Lung (tissue), 17 donors: ENCODE measurements at places on chromosomes 6 and 20. TPM values are rescaled to one million over a fixed set of nuclear protein-coding genes. Genes with fewer than 3 reads are reported as not detected.
A peak's percentile ranks its signal among the peaks of the same experiment; 100 is the strongest.

GRCh38 chr20:45119556-45120266 lies 4.6 kb downstream of the WFDC12 start:
- no peak for DNase-seq

- no peak for DNase-seq
Observed at GRCh38 chr20:10576411-10577090, 97.2 kb downstream of the JAG1 start.

The KIAA0408 gene
- polyA plus RNA-seq, result 2.9 TPM

DNA sequence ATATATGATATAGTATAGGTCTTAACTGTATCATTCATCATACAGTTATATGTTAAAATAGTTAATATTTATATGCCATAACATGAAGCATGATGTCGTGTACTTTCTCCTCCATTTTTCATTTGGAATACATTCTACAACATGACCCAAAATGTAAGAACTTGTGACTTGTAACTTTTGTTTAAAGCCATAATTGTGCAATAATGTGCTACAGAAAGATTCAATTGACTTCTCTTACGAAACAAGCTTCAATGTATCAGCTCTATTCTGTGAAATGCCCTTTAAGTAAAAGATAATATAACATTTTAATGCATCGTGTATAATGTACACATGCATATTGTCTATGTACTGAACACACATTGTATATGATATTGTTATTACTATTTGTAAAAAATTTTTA lies 76.7 kb upstream of the FABP7 start:
- no peak for DNase-seq

DNA sequence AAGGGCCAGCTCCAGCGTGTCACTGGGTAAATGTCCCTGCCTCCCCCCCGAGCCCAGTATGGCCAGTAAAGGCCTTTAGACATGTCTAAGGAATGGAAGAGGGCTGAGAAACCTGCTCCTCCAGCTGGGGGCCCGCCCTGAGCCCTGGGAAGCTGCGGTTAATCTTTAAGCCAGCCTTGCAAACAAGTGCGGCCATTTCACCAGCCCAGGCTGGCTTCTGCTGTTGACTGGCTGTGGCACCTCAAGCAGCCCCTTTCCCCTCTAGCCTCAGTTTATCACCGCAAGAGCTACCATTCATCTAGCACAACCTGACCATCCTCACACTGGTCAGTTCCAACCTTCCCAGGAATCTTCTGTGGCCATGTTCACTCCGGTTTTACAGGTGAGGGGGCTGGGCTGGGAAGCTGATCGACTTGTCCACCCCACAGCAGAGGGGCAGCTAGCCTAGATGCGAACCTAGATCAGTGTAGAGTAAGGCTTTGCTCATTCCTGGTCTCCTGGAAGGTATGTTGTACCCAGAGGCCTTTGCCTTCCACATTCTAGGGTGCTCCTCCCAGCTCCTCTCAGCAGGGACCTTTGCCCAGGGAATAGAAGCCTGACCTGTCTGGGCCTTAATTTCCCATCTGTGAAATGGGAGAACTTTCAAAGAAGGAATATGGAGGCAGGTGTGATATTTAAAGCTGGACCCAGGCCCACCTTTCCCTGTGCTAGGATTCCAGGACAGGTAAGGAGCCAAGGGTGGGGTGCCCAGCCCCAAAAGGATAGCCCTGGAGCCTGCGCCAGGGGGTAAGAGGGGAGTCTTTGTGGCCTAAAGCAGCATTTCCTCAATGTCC lies 1.2 kb upstream of the SRC start:
- peak; percentile 79 for DNase-seq

The IRF4 gene
- 1.1 TPM for polyA plus RNA-seq

GRCh38 chr20:40913224-40914185 lies 115.1 kb upstream of the TOP1 start:
- no peak for DNase-seq

The TMEM74B gene
- polyA plus RNA-seq, result 2.3 TPM

The MUCL3 gene
- polyA plus RNA-seq, result 0.47 TPM

GRCh38 chr6:19558934-19559333 lies 278.2 kb upstream of the ID4 start:
- no peak for DNase-seq

The TBX18 gene
- 0.18 TPM for polyA plus RNA-seq

The FAM83B gene
- polyA plus RNA-seq, result 0.13 TPM

- no peak for DNase-seq
Observed at GRCh38 chr6:12118607-12119006, 106.5 kb downstream of the HIVEP1 start.

- DNase-seq, result no peak
Observed at GRCh38 chr6:72522735-72523141, 99.1 kb upstream of the KCNQ5 start.

- DNase-seq, result no peak
Observed at GRCh38 chr6:154352898-154353585, 3.6 kb downstream of the IPCEF1 start.

GRCh38 chr6:61586934-61587537 lies 699.0 kb downstream of the KHDRBS2 start:
- peak; percentile 11 for DNase-seq

DNA sequence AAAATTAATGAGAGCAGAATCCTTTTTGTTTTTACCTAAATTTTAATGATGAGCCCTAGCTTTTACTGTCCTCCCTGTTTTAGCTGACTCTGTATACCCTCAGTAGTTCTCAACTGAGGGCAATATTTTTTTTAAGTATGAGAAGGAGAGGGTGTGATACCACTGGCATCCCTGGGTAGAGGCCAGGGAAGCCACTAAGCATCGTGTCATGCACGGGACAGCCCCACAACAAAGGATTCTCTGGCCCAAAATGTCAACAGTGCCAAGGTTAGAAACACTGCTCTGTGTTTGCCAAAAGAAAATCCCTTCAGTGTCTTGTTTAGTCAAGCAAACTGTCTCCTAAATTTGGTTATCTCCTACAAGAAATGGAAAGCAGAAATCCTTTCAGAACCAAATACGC lies 210.4 kb downstream of the KCNQ5 start:
- DNase-seq, result no peak

The EPB41L2 gene
- polyA plus RNA-seq, result 23.1 TPM

DNA sequence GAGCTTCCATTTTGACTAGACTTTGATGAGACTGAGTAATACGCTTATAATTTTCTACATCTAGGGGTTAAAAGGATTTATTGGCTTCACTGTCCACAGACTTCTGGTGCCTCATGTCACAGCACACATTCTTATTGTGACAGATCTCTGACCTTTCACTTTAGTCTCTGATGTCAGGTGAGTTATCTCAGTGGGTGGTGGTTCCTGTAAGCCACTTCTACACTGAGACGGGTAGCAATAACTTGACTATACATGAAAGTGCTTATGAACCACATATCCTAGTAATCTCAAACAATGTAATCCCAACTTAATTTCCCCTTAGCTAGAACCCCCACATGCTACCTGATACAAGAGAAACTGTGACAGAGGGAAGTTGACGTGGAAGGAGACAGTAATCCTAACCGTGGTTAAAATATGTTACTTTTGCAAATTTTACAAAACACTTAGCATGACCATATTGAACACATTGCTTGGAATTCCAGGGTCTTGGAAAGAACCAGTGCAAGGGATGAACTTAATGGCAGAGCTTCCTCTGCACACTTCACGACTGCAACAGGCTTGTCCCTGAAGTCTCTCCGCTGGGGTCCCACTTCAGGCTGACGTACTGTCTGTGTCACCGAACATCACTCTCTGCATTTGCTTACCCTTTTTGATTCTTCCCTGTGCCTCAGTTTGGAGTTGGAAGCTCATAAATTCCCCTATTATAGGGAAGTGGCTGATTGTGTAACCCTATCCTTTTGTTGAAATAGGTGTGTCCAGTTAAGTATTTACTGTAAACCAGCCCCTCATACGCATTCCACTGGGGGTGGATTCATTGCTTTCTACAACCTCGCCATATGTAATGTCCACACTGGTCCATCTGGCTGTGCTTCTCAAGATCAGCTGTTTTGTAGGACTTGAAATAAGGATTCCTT lies 6.4 kb upstream of the TRIM40 start:
- no peak for DNase-seq

DNA sequence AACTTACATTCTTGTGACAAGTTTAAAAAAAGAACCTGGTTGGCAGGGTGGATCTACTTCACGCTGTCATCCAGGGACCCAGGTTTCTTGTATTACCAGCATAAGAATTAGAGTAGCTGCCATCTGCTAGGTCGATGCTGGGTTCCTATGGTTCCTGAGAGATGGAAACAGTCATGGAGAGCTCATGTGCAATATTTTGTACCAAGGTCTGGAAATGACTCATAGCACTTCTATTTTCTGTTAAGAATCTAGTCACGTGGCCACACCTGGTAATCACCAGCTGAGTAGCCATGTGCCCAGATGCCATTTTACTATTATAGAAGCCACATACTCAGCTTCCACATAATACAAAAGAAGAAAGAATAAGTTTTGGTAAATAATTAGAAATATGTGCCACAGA lies 171.3 kb downstream of the CD83 start:
- no peak for DNase-seq
